ENCODE measurements at places on chromosomes 12 and 14.

GRCh38 chr12:8661751-8662150 lies 875 bp downstream of the MFAP5 start:
- no peak for DNase-seq

DNA sequence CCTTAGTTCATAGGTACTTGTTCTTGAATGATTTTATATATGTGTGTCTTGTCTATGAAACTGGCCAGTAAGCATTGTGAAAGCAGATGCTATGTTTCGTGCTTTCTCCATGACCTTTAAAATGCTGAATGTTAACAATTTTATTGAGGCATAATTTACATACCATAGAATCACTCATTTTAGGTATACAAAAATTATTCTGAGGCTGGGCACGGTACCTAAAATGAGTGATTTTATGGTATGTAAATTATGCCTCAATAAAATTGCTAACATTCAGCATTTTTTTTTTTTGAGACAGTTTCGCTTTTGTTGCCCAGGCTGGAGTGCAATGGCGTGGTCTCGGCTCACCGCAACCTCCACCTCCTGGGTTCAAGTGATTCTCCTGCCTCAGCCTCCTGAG lies 6.8 kb downstream of the ESYT1 start:
- no peak for DNase-seq

- DNase-seq, result no peak
Measured at GRCh38 chr14:29548948-29549370, 378.7 kb downstream of the PRKD1 start.

GRCh38 chr12:96093543-96094196 lies 58.3 kb upstream of the LTA4H start:
- DNase-seq, result no peak

DNA sequence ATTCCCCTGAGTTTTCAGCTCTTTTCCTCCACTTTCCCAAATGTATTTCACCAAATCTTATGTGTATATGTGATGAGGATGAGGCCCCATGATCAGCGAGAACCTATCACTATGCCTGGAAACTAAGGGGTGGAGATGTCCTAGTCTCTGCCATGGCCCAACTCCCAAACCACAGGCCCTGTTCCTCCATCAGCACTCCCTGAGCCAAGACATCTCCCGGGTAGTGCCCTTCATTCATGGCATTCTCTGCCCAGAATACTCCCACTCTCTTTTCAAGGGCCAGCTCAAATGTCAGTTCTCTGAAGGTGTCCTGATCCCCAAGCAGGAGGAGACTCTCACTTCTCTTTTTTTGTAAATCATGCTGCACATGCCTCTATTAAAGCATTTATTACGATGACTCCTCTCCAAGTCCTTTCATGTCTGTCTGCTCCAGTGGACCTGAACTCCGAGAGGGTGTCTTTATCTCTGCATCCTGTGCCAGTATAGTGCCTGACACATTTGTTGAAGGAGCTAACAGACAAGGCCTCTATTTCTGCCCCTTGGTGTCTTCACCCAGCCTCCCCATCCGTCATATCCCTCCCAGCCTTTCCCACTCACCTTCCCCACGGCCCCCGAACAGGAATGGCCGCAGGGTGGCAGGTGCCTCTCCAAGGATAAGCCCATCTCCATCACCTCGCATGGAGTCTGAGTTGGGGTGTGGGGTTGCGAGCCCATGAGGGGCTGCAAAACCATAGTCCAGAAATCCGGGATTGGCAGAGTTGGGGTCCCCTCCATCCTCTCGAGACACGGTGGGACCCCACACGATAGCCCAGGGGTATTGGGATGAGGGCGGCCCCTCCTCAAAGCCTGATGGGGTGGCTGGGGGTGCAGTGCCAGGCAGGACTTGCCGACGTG lies 3.7 kb downstream of the PIANP start:
- no peak for DNase-seq

DNA sequence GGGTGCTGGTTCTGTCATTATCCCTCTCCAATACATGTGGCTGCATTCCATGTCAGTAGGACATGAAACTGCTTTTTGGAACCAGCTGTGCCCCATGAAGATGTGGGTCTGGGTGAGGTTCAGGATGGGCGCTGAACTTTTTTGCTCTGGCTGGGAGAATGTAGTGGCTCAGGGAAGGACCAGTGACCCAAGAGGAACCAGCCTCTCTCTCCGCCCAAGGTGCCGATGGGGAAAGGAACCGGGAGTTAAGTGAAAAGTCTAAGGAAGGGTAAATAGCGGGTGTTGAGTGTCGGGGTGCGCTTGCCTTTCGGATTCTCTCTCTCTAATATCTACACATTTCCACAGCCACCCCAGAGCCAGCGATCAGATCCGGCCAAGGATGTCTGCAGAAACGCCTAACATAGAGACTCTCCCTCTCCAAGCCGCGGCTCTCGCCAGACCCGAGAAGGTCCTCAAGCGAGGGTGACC lies 7.8 kb downstream of the ARHGEF25 start:
- no peak for DNase-seq

- DNase-seq, result no peak
Measured at GRCh38 chr12:64801381-64801780, 23.1 kb upstream of the TBC1D30 start.

- DNase-seq, result no peak
Measured at GRCh38 chr14:67520482-67520881, 12.6 kb upstream of the PLEKHH1 start.

- DNase-seq, result peak; percentile 75
Measured at GRCh38 chr12:107379852-107380567, 286.7 kb upstream of the CRY1 start.

GRCh38 chr12:124398578-124399227 lies 103.8 kb downstream of the RFLNA start:
- DNase-seq, result no peak

- no peak for DNase-seq
Measured at GRCh38 chr12:71594214-71594948, 69.3 kb downstream of the ZFC3H1 start.

GRCh38 chr12:104526320-104526719 lies 69.6 kb downstream of the CHST11 start:
- no peak for DNase-seq

GRCh38 chr12:49348781-49349180 lies 2.1 kb downstream of the DNAJC22 start:
- DNase-seq, result no peak

DNA sequence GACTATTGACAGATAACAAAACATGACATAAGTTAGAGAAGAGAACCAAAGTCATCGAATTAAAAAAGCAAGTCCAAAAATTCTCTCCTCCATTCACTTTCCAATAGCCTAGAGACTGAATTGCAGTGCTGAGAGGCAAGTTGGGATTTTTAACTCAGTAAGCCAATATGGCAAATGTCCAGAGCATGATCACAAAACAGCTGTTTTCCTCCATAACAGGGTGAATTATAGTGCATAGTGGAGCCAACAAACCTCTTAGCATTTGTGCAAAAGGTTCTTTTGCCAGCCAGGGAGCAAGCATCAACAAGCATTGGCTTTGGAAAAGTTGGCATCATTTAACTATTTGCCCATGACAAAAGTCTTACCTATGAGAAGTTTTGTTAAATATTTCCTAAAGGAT lies 458.8 kb upstream of the NOVA1 start:
- DNase-seq, result no peak

DNA sequence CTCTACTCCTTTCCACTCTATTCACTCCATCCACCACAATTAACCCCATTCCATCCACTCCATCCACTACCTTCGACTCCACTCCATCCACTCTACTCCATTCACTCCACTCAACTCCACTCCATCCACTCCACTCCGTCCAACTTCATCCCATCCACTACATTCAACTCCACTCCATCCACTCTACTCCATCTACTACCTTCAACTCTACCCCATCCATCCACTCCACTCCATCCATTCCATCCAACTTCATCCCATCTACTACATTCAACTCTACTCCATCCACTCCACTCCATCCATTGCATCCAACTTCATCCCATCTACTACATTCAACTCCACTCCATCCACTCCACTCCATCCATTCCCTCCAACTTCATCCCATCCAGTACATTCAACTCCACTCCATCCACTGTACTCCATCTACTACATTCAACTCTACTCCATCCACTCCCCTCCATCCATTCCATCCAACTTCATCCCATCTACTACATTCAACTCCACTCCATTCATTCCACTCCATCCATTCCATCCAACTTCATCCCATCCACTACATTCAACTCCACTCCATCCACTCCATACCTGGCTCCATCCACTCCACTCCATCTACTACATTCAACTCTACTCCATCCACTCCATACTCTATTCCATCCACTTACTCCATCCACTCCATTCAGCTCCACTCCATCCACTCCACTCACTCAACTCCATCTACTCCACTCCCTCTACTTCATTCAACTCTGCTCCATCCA lies 16.4 kb downstream of the HNF1A start:
- no peak for DNase-seq

GRCh38 chr14:68143341-68143841 lies 323.8 kb downstream of the RAD51B start:
- DNase-seq, result peak; percentile 53

- DNase-seq, result no peak
Measured at GRCh38 chr14:99006276-99006675, 265.7 kb downstream of the BCL11B start.

DNA sequence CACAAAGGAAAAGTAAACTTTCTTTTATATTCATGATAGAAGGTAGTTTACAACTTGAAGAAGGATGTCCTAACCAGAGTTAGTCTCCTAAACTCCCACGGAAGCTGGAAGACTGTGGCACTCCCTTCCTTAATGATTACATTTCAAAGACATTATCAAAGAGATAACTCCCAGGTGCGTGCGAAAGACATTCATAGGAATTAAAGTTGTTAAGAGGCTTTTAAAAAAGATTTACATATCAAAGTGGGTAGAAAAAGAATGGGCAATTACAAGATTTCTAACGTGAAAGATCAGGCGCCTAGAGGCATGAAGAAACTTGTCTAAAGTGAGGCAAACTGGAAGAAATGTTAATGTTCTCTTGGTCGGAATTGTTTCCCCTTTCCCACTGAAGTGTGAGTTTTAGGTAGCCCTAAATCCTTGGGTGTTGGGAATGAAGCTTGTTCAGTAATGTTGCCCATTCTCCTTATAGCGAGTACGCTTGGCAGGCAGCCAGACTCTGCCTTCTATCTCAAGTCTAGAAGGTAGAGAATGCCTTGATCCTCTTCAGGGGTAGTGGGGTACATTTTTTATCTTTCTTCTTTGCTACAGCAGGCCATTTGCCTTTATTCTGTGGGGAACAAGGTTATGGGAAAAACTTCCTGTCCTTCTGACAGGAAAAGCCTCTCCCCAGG lies 642.0 kb downstream of the SLC6A15 start:
- no peak for DNase-seq

GRCh38 chr14:61569812-61570548 lies 125.3 kb upstream of the HIF1A start:
- no peak for DNase-seq

DNA sequence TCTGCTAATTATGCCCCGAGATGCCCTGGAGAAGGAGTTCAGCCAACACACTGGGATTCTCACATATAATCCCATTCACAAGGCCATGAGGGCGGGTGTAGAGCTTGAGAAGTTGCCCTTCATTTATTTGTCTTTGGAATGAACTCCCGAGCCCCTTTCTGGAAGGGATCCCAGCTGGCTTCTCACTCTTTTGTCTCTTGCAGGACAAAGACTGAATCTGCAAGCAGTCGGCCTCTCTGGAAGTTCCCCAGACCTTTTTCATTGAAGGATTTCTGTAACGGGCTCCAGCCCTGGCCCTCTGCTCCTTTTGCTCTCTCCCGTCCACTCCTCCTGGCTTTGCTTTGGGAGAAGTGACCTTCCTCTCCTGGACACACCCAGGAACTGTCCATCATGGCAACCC lies 163.3 kb upstream of the SFSWAP start:
- DNase-seq, result no peak

DNA sequence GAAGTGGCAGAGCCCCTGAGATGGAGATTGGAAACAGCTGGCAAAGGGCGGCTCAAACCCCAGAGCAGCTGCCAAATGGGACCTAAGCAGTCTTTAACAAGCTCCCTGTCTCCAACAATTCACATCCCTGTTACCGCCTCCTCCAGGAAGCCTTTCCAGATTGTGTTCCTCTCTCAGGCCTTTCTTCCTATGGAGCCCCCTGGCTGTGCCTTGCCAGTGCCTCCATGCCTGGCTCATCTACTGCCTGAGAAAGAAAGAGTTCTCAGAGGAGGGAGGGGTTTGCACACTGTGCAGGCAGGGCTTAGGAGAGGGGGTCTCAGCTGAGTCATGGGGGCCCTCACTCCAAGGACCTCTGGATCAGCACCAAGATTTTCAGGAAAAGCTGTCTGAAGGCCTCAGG lies 8.8 kb upstream of the KRT74 start:
- no peak for DNase-seq

DNA sequence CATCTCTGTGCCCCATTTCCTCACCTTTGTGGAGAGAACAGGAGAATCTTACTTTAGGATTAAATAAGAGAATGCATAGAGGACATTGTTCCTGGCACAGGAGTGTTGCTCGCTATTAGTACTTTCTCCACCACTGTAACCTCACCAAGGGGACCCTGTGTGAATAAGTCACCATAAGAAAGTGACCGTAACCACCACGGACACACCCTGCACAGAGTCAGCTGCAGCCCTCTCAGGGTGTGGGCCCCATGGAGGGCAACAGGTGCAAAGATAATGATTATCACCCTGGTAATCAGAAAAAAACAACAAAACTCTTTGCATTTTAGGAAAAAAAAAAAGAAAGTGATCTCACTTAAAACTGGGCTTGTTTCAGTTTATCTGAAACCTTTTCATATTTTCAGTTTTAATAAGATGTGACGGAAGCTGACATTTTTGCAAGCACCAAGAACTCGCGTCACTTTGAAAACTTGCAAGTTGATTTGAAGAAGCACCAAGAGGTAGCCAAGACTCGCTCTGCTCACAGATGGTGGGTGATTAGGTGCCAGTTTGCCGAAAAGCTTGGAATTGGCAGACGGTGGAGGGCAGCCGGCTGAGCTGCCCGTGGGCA lies 87.0 kb upstream of the VRK1 start:
- no peak for DNase-seq

DNA sequence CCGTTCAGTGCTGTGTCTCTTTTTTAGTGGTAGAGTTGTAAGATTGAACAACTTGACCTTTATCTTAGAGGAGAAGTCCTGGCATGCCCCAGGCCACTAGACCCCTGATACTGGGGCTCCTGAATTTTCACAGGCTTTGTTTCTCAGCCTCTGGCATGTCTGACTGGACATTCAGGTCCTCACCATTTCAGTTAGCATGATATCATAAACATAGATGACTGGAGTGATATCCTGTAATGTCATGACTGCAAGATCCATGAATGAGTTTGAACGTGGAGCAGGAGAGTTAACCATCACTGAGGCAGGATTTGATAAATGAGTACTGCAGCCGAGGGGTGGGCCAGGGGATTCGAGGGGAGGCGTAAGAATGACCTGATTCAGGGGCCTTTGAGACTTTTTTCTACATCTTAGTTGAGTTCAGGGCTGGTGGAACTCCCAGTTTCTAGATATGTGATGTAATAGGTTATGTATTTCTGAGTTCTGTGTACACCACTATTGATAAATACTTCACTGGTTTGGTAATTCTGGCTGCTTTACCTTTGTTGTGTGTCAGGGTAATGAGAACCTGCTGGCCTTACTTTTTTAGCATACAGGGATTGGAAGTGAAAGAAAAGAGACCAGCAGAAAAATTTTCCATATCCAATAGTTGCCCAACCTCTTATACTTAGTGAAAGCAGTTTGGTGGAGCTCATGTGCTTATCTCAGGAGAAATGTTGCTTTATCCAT lies 217.0 kb downstream of the SYNE2 start:
- no peak for DNase-seq
